ENCODE measurements at places on chromosomes 11 and 22.

GRCh38 chr11:69178819-69179482, 23.2 kb downstream of the SMIM38 start:
- no peak overlapping the region for H3K27ac ChIP-seq
- H3K36me3 ChIP-seq = no peaks in the 10 kb centered on the region
- H3K4me3 ChIP-seq = no peak overlapping the region
- peaks cover 5% of the 10 kb centered on the region for H3K27me3 ChIP-seq
- DNase-seq = no peak

DNA sequence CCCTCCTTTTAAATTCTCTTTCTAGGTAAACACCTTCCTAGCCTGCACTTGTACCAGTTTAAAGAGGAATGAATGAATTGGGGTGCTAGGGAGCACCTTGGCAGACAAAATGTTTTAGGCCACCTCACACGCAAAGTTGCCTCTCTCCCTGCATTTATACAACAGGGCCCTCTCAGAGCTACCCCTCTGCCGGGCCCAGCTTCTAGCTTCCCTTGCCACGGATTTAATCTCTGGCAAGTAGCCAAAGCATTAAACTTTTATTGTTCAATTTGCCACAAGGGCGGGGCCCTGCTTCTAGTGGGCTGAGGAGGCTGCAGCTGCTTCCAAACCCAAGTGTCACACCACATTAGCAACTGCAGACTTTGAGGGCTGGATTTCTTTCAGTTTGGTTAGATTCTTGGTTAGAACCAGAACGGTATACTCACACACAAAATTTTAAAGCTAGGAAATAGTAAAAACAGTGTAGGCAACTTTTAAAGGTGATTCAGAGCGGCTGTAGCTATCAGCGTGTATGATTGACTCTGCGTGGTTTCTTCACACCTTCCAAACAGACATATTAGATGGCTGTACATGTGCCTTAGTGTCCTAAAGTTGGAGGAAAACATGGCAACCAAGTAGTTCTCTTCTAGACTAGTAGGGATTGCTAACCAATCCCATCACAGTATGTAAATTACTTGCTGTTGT, 6.5 kb downstream of the KREMEN1 start:
- peaks cover 25% of the 10 kb centered on the region for H3K27me3 ChIP-seq
- no peak overlapping the region for H3K27ac ChIP-seq
- no peaks in the 10 kb centered on the region for H3K36me3 ChIP-seq
- H3K4me3 ChIP-seq = no peak overlapping the region
- no peak for DNase-seq

DNA sequence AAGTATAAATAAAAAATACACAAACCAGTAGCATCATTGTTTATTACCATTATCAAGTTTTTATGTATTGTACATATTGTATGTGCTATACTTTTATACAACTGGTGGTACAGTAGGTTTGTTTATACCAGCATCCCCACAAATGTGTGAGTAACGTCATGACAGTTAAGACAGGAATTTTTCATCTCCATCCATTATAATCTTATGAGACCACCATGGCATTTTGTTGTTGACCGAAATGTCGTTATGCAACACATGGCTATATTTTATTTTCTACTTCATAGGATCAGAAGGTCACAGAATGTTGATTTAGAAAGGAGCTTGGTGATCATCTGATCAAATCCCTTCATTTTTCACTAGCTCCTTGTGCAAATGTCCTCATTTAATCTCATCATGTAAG, 170.9 kb upstream of the NCAM1 start:
- H3K4me1 ChIP-seq = no peaks in the 10 kb centered on the region
- no peaks in the 10 kb centered on the region for H3K27me3 ChIP-seq
- H3K27ac ChIP-seq = no peak overlapping the region
- no peaks in the 10 kb centered on the region for H3K36me3 ChIP-seq

GRCh38 chr22:30566125-30566524, 8.3 kb downstream of the GAL3ST1 start:
- no peaks in the 10 kb centered on the region for H3K36me3 ChIP-seq
- H3K27me3 ChIP-seq = no peaks in the 10 kb centered on the region
- no peak overlapping the region for H3K4me3 ChIP-seq
- H3K27ac ChIP-seq = no peak overlapping the region
- DNase-seq = no peak

DNA sequence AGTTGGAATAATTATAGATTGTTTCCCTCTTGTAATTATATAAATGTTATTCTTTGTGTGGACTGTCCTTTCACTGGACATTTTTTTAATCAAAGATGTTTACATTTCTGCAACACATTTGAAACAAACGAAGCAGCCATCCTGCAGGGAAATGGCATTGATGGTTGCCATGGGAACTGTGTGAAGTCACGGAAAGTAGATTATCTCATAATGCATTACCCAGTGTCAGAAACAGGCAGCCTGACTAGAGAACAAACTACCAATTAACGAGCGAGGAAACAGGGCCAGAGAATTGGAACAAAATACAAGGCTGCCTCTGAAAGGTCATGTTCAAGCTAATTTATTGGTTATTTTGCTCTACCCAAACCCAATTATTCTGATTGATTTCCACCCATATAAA, 96.9 kb upstream of the LARGE1 start:
- no peaks in the 10 kb centered on the region for H3K4me1 ChIP-seq
- no peak for DNase-seq
- H3K4me3 ChIP-seq = no peak overlapping the region
- peaks cover 7% of the 10 kb centered on the region for H3K36me3 ChIP-seq

- no peak overlapping the region for H3K27ac ChIP-seq
- H3K4me1 ChIP-seq = peaks cover 67% of the 10 kb centered on the region
- DNase-seq = no peak
- H3K4me3 ChIP-seq = peak overlapping the region; percentile 72
- H3K27me3 ChIP-seq = no peaks in the 10 kb centered on the region
Observed at GRCh38 chr22:49815641-49816091, 12.0 kb downstream of the BRD1 start.

- no peaks in the 10 kb centered on the region for H3K36me3 ChIP-seq
- H3K27me3 ChIP-seq = no peaks in the 10 kb centered on the region
- no peak for DNase-seq
- no peak overlapping the region for H3K4me3 ChIP-seq
Observed at GRCh38 chr11:130725421-130726233, 190.7 kb downstream of the SNX19 start.

DNA sequence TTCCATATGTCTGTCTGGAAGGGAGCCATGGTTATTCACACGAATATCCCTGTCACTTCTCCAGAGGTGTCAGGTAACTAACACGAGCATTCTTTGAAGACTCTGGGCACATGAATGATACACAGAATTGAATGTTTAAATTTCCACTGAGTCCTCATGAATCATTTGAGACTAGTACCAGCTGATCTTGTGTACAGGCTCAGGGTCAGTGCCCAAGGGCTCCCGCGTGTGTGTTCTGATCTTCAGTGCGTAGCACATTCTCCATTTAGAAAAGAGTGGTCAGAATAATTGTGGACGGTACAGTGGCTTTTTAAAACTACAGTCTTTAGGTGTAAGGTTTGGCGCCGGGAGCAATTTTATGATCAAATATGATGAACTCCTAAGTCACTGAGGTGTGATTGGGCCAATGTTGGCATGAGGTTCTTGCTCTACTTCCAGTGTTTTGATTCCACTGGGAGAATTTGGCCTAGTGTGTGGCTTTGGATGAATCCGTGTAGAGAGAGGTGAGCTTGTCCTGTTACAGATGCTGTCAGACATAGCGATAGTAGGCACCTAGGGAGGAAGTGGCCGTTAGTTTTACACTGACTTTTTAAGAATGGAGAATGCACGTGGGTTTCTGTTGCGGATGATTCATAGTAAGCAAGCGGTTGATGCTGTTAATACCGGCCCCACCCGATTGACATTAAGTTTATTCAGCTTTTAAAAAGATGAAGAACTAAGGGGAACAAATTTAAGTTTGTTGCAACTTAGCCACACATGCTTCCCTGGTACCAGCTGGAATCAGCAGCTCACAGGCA, 22.2 kb downstream of the NUP50 start:
- no peak overlapping the region for H3K4me3 ChIP-seq
- peak overlapping the region; percentile 36 for H3K27ac ChIP-seq
- H3K36me3 ChIP-seq = peaks cover 3% of the 10 kb centered on the region
- no peaks in the 10 kb centered on the region for H3K27me3 ChIP-seq
- H3K4me1 ChIP-seq = peaks cover 21% of the 10 kb centered on the region
- DNase-seq = no peak
